Activated naive CD4-positive, alpha-beta T cell treated with Interleukin-2 at 50 U/mL for 16 hours (primary cell): ENCODE measurements at places on chromosomes 3 and 15.
A peak's percentile ranks its signal among the peaks of the same experiment; 100 is the strongest.

GRCh38 chr3:159432682-159433340 lies 555.8 kb upstream of the IL12A start:
- DNase-seq, result no peak

GRCh38 chr3:83034806-83035703 lies 1273.6 kb upstream of the GBE1 start:
- no peak for DNase-seq

DNA sequence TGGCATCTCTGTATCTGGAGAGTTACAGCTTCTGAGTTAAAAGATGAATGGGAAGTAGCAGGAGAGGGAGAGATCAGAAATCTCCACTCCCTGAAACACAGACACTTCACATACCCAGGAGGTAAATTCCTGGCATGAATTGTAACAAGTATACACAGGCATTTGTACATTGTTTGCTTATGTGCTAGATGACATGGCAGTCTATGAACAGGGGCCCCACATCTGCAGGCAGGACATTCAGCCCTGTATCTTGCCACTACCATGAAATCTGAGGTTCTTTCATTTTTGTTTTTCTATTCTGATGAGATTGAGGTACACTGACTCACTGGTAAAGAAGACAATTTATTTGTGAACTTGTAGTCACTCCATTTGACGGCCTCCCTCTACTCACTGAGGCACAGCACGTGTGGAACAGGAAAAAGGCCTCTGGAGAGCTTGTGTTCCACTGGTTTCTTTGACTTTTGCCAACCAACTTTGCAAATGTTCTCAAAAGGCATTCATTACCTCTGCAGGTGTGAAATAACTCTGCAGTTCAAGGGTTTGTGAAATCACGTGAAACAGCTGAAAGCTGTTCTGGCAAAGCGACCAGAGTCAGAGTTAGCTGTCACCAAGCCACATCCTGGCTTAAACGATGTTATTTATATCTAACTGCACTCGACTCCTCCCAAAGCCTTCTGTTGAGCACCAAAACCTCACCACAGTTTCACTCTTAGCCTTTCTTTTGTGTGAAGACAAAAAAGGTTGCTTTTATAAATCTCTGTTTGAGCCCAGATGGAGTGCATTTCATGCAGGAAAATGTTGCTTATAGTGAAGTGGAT lies 401.3 kb upstream of the CFAP20DC start:
- peak; percentile 50 for DNase-seq

DNA sequence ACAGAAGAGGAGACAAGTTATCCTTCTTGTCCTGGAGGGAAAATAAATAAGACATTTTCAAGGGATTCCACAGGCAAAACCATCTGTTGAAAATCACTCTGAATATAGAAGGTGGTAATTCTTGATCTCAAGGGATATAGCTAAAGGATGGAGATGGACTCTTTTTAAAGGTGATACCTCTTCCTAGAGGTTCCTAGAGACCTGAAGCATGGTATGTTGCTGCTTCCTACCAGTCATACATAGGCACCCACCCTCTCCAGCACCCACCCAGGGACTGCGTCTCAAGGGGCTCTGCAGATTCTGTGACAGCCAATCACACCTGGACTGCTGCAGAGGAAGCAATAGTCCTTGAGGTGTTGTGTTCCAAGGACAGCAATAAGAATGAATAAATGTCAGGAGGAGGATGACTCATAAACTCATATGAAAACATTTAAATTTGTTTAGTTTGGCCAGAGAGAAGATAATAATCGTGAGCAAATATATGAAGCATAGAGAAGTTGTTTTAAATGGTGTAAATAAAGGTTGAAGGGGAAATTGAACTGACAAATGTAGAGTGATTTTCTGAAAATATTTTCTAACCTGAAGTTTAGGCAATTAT lies 741.6 kb upstream of the CBLB start:
- DNase-seq, result no peak

- DNase-seq, result no peak
Measured at GRCh38 chr3:127226946-127227842, 34.3 kb downstream of the PRR23E start.

DNA sequence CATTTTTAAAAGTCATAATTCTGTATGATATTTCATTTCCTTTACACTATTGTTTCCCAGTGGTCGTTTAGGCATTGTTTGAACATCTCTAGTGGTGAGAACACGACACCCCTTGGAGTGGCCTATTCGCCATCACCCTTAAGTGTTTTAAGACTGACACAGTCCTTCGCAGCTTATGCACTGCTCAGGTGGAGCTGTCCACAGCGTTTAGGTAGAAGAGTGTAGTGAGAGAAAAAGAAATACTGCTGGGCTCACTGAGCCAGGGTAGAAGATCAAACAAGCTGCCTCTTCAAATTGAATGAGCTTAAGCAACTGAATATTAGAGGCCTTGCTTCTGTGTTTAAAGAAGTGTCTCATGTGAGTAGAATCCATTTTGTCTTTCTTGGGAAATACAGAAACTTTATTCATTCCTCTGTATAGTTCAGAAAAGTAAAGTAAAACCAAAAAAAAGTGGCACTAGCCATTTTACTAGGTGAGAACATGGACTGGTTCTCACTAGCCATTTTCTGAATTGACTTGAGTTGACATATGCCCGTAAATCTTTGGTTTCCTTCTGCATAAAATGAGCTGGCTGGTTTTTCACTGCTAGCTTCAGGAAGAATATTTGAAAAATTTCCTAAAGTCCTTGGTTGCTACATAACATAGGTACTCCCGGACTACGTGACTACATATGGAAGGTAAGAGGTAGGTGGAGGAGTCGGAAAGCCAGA lies 155.9 kb downstream of the P3H2 start:
- no peak for DNase-seq

DNA sequence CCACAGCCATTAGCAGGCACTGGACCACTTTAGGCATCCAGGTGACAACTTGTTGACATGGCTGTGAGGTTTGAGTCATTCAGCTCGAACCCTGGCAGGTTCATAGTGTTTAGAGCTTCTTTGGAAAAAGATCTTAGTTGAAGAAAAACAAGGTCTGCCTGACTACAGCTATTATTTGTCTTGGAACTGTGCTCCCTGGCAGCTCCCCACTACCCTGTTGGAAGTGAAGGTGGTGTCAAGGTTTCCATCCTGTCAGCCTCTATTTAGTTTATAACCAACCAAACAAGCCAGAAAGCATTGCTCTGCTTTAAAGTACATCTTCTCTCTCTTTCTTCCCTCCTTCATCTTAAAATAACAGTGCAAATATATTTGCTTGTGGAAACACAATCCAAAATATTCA lies 56.8 kb downstream of the KAT2B start:
- DNase-seq, result no peak

GRCh38 chr15:42329161-42329560 lies 30.1 kb upstream of the CAPN3 start:
- DNase-seq, result no peak

DNA sequence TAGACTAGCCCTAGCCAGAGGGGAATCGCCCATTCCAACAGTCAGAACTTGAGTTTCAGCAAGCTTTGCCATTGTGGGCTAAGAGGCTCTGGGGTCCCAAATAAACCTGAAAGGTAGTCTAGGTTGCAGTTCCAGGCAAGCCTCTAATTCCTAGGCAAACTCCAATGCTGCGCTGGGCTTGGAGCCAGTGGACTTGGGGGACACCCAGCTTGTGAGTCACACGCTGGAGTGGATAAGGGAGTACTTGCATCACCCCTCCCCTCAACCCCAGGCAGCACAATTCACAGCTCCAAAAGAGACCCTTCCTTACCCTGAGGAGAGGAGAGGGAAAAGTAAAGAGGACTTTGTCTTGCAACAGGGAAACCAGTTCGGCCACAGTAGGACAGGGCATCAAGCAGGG lies 105.2 kb upstream of the DPPA4 start:
- no peak for DNase-seq

DNA sequence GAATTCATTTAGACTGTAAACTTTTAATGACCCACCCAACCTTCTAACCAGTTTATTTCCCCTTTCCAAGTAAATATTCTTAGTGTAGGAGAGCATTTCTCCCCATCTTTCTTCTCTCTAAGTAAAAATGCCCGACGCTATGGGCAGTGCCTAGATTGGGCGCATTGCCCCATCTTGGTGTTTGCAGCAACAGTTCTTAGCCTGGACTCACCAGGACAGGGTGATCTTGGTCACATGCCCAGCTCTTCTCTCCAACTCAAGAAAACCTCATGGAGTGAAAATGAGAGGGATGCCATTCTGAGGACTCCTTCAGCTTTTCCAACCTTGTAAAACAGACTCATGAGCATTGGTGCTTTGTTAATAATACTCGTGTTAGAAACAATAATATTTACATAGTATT lies 76.7 kb downstream of the GHSR start:
- DNase-seq, result no peak

DNA sequence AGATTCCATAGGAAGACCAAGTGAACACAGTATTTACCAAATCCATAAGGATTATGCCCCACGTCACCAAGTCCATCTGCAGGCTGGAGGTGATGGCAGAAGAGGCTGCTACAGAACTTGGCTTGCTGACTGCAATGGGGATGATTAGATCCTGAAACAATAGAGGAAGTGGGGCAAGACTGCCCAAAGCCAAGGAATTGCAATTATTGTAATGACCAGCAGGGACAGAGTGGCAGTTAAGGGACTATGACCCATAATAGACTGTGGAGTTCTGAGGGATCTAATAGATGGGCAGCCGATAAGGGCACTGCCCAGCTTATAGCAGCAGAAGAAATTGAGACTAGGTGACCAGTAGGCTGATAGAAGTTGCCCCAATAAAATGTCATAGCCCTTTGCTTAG lies 108.4 kb downstream of the MINAR1 start:
- no peak for DNase-seq

DNA sequence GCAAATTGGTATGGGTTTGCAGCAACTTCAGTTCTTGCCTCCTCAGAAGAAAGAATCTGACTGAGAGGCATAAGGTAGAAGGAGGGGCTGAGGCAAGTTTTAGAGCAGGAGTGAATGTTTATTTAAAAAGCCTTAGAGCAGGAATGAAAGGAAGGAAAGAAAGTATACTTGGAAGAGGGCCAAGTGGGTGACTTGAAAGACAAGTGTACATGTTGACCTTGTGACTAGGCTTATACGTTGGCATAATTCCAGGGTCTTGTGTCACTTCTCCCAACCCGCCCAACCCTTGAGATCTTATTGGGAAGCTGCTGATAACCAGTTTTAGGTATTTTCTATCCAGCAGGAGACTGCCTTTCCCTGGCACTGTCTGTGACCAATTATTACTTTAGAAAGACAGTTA lies 436.9 kb upstream of the ZNF717 start:
- no peak for DNase-seq

GRCh38 chr3:192928016-192928415 lies 10.4 kb upstream of the MB21D2 start:
- no peak for DNase-seq

GRCh38 chr3:69008980-69009379 lies 4.5 kb downstream of the EOGT start:
- DNase-seq, result no peak

DNA sequence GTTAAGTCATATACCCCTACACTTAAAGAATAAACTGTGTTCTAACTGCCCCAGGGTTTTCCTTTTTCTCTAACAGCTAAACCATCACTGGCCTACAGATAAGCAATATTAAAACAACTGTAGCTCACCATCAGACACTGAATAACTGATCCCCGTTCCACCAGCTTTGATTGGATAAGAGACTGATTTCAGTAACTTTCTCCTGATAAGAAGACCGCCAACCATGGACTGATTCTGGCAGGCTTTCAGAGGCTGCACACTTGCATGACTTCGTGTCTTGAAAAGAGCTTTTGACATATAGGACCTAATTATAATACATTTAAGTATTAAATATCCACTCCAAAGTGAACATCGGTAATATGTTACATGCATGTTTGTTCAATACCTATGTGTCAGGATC lies 15.3 kb upstream of the CEP97 start:
- no peak for DNase-seq

- no peak for DNase-seq
Measured at GRCh38 chr3:115520241-115520640, 103.1 kb upstream of the GAP43 start.

DNA sequence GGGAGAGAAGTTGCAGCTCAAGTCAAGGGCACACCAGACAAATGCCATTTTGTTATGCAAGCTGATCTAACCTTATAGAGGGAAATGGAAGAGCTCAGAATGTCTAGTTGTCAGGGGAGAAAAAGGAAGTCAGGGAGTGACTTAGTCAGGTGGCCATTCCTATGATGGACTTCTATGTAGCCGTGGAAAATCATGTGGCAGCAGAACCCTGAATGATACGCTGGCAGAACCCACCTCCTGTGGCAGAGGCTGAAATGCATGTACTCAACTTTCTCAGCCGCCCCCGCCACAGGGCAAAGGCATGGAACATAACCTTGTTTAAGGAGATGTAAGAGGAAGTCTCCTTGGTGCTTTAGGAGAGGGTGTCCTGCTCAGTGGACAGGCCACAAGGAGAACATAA lies 37.7 kb upstream of the PARL start:
- DNase-seq, result no peak

- no peak for DNase-seq
Measured at GRCh38 chr3:30605005-30605404, 1.4 kb upstream of the TGFBR2 start.

- no peak for DNase-seq
Measured at GRCh38 chr15:58426501-58426900, 5.3 kb upstream of the LIPC start.

- no peak for DNase-seq
Measured at GRCh38 chr3:12267376-12268030, 21.4 kb upstream of the PPARG start.

DNA sequence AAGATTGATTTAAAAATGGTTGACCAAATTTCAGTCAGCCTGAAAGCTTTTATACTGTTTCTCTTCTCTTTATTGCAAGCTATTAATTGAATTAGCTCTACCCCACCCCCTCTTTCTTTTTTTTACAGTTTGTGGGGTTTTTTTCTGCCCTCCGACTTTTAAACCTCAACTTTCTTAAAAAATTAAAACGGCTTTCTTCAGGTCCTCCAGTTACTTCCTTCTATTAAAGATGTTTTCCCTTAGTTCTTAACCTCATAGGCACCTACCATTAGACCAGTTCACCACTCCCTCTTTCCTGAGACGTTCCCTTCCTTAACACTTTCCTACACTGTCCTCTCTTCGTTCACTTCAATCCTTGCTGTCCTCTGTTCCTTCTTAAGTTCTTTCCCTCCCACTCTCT lies 52.4 kb downstream of the ATP8B4 start:
- no peak for DNase-seq

DNA sequence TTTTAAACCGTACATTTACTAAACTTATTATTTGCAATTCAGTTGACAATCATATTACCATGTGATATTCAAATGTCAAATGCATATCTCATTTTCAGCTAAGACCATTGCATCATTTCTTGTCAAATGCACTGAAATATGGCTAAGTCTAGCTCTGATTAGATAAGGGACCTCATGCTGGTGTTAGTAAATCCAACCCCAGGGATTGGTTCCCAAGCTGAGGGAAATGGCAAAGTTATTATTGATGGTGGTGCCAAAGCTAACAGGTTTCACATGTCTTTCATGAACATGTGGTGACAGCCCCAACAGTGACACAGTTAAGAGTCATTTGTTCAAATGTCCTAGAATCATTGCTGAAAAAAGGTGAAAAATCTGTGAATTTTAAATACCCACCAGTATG lies 641.1 kb downstream of the MECOM start:
- DNase-seq, result no peak

DNA sequence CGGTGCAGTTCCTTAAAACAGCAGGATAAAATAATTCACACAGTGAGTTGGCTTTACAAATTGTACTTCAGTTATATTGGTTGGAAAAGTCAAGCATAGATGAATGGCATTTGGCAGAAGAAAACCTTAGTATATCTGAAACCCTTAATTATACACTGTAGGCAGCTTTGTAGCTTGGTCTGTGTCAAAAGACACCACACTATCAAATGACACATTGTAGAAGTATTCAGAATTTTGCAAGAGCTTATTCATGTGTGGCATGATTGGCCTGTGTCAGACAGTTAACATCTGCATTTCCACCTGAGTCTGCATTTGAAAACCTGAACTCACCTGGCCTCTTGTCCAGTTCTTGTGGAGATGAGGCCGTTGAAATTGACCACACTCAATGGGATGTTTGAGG lies 13.8 kb downstream of the TMEM266 start:
- no peak for DNase-seq
